ENCODE measurements at places on chromosomes 12 and 14.
A peak's percentile ranks its signal among the peaks of the same experiment; 100 is the strongest.

DNA sequence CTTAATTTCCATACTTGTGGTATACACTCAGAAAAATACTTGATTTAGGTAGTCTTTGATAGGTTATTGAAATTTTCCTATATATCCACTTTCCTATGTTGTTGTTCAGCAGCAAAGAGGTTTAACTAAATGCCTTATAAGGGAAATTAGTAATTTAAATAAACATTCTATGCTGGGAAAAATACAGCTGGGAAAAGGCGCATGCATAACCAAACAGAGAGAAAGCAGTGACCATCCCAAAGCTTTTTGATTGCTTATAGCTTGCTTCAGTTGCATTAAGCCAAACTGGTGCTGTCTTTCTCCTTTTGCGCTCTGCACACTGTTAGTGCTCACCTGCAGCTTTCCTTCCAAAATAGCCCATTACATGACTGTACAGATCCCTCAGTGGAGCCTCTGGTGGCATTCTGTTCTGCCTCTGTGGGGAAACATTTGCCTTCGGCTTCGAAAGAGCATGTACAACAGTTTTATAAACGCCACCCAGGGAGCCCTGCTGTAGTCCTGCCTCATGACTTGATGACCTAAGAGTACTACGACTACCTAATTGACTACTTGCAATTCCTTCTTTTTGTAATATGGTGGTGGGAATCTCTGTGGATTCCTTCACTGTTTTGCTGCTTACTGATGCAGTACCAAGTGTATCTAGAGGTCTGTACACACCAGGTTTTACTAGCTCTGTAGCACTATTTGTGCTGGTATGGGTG lies 120.8 kb downstream of the RALGAPA1 start:
- DNase-seq: no peak

- no peak for DNase-seq
Measured at GRCh38 chr14:43853541-43853940, 653.5 kb downstream of the FSCB start.

DNA sequence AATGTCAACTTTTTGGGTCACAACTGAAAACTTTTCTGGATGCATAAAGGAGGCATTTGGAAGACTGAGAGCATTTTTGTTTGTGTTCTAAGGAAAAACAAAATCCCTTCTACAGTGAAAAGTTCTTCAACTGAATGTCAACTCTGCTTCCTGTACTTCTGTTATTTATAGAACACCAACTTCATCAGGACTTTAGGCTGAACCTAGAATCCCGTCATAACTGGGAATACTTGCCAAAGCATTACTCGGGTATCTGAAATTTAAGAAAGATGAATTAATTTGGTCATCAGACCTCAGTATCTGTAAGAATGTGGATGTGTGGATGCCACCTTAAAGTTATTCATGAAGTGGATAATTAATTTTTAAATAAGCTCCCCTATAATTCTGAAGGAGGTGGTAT lies 73.2 kb downstream of the FERMT2 start:
- DNase-seq: no peak

- DNase-seq: no peak
Measured at GRCh38 chr12:129815846-129816245, 88.0 kb downstream of the TMEM132D start.

DNA sequence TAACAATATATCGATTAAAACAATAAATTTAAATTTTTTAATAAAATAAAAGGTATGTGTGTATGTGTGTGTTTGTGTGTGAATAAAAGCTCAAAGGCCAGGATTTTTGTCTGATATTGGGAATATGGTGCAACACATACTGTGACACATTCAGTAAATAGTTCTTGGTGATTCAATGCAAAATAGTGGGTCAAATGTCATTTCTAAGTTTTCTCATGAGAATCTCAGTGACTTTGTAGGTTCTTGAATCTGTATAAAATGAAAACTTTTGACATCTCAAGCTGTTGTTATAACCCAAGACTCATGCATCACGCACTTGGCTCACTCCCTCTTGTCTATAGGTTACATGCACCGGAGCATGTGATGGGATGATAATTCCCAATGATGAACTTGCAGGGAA lies 16.2 kb upstream of the MED6 start:
- no peak for DNase-seq

DNA sequence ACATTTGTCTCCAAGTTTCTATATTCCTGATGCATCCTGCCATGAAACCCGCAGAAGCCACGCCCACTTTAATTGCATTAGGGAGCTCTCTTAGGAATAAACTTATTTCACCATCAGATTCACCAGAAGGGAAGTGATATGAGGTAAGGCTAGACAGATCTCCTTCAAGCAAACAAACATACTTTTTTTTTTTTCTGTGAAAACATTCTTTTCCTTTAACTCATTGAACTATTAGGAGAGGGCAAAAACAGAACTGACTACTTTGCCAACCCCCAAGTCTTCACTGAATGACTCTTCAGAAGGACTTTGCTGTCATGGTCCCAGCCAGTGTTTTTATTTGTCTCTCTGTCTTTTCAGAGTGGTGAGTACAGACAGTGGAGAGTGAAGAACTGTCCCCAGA lies 48.4 kb downstream of the GTF2A1 start:
- DNase-seq: no peak

- no peak for DNase-seq
Measured at GRCh38 chr12:119393677-119394076, 59.1 kb downstream of the CCDC60 start.

- no peak for DNase-seq
Measured at GRCh38 chr12:120429368-120429767, 8.5 kb upstream of the COX6A1 start.

DNA sequence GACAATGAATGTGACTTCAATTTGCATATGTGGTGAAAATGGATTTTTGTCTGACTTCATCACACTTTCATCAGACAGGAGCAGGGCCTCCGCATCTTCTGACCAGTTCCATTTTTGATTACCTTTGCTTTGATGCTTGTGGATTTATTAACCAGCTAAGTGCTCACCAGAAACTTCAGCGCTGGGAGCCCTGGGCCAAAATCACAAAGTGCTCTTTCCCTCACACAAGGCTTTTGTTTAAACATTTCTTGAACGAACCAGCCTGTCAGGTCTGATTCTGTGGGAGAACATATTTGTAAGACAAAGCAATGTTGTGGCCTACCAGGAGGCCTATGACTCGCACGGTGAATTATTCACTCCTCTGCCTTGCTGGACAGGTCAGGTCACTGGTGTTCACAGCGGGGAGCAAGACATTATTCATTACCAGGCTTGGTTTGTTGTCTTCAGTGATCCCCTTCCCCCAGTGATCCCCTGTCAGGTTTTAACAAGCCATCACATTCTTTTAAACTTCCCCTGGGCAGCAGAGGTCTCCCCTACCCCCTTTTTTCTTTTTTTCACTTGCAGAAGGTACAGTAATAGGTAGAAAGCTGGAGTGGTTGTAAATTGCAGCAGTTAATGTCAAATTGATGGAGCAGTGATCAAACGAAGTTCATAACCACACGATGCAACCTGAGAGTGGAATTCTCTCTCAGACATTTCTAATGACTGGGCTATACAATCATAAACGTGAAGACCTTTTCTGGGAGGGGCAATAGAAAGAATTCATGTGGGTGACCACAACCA lies 167.5 kb upstream of the PRICKLE1 start:
- peak; percentile 48 for DNase-seq

- DNase-seq: peak; percentile 68
Measured at GRCh38 chr12:2268471-2269286, 215.9 kb downstream of the CACNA1C start.

- DNase-seq: no peak
Measured at GRCh38 chr14:56004786-56005185, 113.4 kb upstream of the PELI2 start.

DNA sequence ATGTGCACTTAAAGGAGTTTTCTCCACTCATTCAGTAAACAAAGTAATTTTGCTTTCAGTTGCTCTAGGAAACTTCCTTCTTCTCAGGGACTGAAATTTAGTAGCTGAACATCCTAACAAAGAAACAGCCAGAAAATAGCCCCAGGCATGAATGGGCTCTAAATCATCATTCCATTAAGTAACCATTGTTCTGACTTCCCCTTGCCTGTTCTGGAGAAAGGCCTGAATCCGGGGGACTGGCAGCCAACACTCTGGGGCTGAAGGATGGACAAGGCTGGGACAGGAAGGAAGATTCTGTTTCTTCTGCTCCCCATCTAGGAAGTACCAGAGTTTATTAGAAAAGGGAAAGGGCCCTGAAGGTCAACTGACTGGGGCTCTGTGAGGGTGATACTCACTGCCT lies 104.5 kb downstream of the ESRRB start:
- DNase-seq: no peak

GRCh38 chr14:43407706-43408105 lies 1099.4 kb downstream of the FSCB start:
- no peak for DNase-seq

- DNase-seq: no peak
Measured at GRCh38 chr14:65852689-65853088, 440.2 kb downstream of the FUT8 start.

DNA sequence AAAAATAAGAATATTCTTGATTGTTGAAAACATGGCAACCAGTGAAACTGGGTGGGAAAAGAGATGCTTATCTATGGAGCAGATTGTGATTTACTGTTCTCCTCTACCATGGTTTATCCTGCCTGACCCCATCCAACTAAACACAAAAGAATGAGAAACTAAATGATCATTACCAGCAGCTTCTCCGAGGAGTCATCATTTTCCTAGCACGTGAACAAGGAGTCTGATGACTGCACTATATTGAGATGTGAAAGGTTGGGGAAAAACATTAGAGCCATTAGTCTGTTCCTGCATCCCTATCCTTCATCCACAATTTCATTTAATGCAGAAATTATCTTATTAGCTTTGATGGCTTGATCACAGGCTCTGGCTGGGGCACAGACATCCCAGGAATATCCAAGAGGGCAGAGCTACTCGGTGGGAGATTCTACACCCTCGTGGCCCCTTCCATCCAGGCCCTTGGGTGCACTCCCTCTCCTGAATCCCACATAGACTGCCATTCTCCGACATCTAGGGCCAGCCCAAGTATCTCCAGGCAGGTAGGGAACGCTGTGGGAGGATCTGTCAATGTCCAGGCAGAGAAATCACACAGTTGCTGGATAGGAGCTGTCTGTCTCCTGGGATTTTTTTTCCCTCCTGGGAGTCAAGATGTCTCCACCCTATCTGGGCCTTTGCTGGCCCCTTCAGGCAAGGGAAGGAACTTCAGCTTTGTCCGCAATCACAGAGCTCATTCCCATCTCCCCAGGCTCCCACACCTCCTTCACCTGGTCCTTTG lies 43.3 kb upstream of the DHRS4 start:
- DNase-seq: peak; percentile 47

DNA sequence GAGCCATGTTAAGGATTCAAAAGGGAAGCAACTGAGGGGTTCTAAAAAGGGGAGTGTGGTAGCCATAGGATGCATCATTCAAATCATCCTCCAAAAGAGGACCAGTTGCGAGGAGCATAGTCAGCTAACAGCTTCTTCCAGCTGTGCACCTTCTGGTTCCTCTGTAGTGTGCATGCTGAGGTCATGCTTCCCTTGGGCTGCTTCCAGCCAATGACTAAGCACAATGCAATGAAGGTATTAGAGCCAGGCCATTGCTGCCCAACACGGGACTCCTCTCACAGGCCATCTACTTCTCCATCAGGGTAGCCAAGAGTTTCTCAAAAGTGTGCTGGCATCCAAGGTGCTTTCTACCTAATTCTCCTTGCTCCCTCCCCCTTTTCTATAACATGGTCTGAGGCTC lies 69.2 kb upstream of the ARID2 start:
- DNase-seq: peak; percentile 43

- peak; percentile 45 for DNase-seq
Measured at GRCh38 chr14:75399843-75400775, 27.7 kb upstream of the JDP2 start.

GRCh38 chr12:45989721-45990467 lies 480 bp downstream of the SCAF11 start:
- peak; percentile 23 for DNase-seq

All from H54 (cell line).